Stimulated activated CD4-positive, alpha-beta T cell treated with anti-CD3 and anti-CD28 coated beads, Interleukin-1b, Interleukin-23, amount 100 ng/mL, for 1 hour (primary cell): ENCODE measurements at places on chromosomes 12 and 14.

DNA sequence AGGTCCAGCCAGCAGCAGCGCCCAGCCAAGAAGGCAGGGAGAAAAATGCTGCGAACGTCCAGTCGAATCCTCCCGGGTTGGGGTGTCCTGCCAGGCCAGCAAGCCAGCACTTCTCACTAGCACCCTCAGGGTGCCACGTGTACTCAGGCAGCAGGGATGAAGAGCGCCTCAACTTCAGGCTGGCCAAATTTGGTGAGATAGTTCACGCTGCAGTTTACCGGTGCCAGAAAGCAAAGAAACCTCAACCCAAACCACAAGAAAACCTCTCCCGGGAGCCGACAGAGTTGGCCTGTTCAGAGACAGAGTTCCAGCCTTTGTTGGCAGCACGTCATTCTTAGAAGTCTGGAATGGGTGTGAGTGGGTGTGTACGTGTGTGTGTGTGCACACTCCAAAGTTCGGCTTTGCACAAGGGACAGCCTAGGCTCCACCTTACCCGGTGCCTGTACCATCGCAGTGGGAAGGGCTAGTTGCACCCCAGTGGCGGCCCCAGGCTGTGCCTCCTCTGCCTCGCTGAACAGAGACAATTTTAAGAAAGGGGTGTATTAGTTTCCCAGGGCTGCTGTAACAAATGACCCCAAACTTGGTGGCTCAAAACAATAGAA lies 42.1 kb downstream of the ELK3 start:
- no peak for DNase-seq

DNA sequence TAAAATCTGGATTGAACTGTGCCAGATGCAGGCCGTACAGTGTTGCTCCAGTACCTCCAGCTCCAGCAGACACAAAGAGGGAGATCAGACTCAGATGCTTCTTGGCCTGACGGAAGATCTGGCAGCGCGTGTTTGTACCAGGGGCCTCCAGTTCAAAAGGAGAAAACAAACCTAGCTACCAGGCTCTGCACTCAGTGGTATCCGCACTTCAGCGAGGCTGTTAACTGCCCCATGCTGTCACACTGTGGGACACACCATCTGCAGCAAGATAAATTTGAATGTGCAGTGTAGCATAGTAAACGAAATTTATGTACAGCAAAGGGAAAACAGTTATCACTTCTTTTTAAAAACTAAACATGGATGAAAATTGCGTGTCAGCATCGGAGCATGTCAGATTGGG lies 5.1 kb downstream of the DYNC1H1 start:
- DNase-seq = no peak

- no peak for DNase-seq
Observed at GRCh38 chr12:38159591-38160317, 156.8 kb upstream of the ALG10B start.

GRCh38 chr14:35822501-35822900 lies 3.6 kb upstream of the BRMS1L start:
- no peak for DNase-seq

DNA sequence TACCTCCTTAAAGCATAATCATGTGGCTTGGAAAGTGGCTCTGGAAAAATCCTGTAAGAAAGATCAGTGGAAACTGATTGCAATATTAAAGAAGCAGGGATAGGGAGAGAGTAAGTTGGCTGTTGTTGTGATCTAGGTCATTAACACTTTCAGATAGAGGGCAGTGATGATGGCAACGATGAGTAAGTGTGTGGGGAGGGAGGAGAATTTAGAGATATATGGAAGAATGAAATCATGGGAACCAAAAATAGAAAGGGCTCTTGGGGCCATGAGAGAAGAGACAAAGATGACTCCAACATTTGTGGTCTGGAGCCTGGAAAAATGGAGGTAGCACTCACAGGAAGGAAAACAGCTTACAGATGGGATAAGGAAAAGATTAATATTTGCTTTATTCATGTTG lies 23.3 kb downstream of the SNRPF start:
- no peak for DNase-seq
